ENCODE measurements at places on chromosomes 12 and 14.

DNA sequence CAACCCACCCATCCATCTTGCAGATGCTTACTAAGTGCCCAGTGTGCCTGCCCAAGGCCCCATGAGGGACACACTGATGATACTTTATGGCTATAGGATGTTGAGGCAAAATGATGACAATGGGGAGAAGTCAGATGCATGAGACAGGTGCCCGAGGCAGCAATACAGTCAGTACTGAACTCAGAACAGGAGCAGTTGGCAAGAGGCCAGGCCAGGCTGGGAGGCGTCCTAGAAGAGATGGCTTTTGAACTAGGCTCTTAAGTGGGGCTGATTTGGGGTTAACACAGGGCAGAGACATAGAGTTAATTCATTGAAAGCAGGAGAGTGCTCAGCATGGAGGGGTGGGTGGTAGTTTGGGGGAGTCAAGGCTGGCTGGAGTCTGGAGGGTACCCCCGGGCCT lies 15.6 kb downstream of the PLBD2 start:
- no peak for DNase-seq

- DNase-seq = no peak
Measured at GRCh38 chr12:39033782-39034181, 128.4 kb upstream of the CPNE8 start.

DNA sequence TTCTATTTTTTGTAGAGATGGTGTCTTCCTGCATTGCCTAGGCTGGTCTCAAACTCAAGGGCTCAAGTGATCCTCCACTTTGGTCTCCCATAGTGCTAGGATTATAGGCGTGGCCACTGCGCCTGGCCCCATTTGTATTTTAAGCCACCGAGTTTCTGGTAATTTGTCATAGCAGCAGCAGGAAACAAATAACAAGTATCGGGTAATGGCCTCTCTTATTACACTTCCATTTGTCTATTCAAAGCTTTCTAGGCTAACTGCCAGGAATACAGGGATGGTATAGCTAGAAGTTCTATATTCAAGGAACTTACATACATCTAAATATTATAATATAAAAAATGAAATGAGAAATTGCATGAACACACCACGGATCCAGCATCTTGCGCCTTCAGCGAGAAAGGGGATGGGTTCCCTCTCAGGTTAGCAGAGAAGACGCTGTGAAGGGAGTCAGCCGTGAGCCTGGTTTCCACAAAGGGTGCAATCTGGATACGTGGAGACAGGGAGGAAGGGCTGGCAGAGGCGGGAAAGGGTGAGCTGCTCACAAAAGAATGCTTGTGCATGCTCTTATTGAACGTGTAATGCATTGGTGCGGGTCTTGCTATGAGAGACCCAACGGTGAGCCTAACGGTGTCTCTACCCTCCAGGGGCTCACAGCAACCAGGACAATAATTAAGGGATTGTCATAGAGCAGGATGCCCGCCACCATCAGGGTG lies 9.5 kb downstream of the BDKRB1 start:
- DNase-seq = no peak

- DNase-seq = no peak
Measured at GRCh38 chr14:64464651-64465050, 648 bp upstream of the AKAP5 start.

DNA sequence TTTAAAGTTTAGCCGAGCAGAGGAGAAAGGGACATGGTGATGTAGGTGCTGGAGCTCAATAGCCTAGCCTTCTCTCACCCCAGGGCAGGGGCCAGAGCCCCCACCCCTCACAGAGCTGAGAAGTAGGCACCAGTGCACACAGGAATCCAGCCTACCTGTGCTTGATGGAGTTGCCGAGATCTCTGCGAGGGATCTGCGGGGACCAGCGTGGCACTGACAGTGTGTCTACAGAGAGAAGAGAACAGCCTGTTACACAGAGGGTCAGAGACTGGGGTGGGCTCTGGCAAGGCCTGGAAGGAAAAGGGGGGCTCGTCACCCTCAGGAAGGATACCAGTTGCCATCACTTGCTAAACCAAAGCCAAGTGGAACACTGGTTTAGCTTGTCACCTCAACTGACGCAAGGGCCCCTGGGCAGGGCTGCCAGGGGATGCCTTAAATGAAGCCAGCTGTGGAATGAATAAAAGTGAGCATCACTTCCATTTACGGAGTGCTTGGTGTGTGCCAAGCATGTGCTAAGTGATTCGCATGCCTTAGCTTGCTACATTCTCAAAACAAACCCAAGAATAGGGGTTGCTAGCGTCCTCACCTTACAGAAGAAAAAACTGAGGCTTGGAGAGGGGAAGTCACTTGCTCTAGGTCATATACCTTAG lies 220.8 kb upstream of the NOS1 start:
- no peak for DNase-seq

DNA sequence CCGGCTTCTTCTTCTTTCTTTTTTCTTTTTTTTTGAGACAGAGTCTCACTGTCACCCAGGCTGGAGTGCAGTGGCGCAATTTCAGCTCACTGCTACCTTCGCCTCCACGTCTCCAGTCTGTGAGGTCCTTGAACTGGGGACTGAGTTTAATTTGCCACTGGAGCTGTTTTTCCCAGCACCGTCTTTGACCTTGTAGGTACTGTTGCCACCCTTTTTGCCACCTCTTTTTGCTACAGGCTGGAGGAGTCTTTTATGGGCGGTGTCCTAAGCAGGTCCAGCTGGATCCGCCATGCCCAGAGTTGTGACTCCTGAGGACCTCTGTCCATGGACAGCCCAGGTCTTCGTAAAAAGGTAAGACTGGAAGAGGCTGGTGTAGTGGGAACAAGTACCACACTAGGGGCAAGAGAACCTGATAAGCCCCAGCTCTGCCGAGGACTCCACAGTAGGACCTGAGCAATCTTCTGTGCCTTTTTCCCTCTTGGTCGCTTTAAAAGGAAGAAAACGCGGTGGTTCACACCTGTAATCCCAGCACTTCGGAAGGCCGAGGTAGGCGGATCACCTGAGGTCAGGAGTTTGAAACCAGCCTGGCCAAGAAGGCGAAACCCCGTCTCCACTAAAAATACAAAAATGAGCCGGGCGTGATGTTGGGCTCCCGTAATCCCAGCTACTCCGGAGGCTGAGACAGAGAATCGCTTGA lies 946 bp downstream of the RNU4-2 start:
- DNase-seq = no peak

DNA sequence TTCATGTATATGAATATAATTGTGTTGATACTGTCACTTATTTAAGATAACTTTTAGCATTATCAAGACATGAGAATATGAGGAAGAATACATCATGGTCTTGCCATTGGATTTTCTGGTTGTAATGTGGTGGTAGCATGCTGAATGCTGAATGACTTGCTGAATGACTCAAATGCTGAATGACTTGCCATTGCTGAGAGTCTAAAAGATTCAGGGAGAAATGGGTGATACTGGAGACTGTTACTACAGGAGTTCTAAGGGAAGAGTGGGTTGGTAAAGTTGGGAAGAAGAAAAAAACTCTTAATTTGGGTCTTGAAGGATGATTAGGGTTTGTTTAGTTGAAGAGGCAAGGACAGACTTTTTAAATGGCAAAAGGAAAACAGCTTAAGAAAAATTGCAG lies 72.1 kb upstream of the MANSC4 start:
- no peak for DNase-seq

DNA sequence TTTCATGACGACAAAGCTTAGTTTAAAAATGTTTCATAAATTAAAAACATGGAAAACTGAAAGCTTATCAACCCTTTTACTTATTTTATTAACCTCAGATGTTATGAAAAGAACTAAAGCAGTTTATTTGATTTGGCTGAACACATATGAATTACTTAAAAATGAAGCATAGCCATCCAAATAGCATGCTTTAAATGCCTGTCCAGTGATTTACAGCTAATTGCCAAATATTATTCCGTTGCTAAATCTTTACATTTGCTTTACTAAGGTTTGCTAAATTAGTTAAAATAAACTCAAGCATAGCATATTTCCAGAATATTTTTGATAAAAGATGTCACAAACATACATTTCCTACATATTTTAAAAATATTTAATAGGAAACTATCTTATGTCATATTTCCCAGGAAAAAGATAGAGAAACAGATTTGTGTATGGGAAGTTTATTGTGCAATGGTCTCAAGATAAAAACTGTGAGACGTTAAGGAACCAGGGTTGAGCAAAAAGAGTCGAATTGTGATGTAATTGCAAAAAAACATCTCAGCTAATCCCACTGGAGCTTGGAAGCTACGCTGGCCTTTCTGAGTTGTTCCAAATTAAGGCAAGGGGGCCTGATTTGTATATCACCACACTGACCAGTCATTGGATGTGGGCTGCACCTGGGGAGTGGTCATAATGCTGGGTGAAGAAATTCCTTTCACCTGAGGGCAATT lies 25.8 kb downstream of the GPR135 start:
- no peak for DNase-seq

DNA sequence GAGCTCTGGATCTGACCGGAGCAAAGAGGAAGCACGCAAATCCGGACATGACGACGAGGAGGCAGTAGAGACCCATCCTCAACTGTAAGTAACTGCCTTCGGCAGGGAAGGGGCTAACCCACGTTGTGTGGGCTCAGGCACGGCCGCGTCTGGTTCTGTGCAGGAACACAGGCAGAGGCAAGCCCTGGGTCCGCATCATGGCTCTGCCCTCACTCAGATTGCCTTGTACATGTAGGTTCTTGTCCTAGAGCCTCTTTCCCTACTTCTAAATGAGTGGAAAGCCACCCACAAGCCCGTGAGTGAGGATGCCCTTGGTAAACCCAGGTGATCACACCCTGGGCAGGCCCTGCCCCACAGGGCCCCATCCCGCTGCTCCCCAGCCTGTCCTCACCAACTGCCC lies 8.9 kb upstream of the RPLP0 start:
- DNase-seq = no peak

DNA sequence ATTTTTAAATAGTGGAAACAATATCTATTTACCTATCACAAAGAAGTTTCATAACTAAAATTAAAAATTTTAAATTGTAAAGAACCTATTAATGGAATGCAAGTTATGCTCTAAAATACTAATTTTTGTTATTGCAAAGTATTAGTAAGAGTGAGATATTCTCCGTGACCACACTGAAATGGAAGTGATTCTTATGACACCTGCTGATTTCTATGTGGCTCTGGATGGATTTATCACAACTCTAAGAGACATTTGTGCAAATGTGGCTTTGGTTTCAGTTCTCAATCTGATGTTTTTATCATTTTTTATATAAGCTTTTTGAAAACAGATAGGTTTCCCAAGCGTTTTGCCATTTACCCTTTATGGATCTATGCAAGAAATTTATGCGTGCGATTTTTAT lies 497.8 kb downstream of the NAV3 start:
- no peak for DNase-seq

- DNase-seq = no peak
Measured at GRCh38 chr12:42631513-42631912, 42.0 kb upstream of the PRICKLE1 start.

- DNase-seq = peak; percentile 62
Measured at GRCh38 chr12:2960390-2960956, 1.3 kb downstream of the TEAD4 start.
